ENCODE measurements at places on chromosomes 1 and 21. TPM values are rescaled to one million over a fixed set of nuclear protein-coding genes. Genes with fewer than 3 reads are reported as not detected.

The FAM72C gene
- 8.4 TPM for total RNA-seq

The CNTN2 gene
- not detected for total RNA-seq

The PADI2 gene
- total RNA-seq: 2.7 TPM

The TRNP1 gene
- total RNA-seq: 277 TPM

The SHISAL2A gene
- total RNA-seq: not detected

The MSH4 gene
- total RNA-seq: 0.54 TPM

The TRIM46 gene
- 1.8 TPM for total RNA-seq

The HUNK gene
- 2.3 TPM for total RNA-seq

The CD247 gene
- 0.61 TPM for total RNA-seq

The CRYBG2 gene
- 17.6 TPM for total RNA-seq

The OR2AK2 gene
- not detected for total RNA-seq

The AIM2 gene
- total RNA-seq: not detected

The DIRAS3 gene
- 8.1 TPM for total RNA-seq

The MAD2L2 gene
- total RNA-seq: 23.4 TPM

The ADAMTSL4 gene
- total RNA-seq: 1.9 TPM

The ADAMTS5 gene
- total RNA-seq: not detected

The GNG12 gene
- 72.2 TPM for total RNA-seq

The ZNF593OS gene
- not detected for total RNA-seq

The TRIM45 gene
- total RNA-seq: 4.3 TPM
